ENCODE measurements at places on chromosomes 2 and 18.
A peak's percentile ranks its signal among the peaks of the same experiment; 100 is the strongest.

DNA sequence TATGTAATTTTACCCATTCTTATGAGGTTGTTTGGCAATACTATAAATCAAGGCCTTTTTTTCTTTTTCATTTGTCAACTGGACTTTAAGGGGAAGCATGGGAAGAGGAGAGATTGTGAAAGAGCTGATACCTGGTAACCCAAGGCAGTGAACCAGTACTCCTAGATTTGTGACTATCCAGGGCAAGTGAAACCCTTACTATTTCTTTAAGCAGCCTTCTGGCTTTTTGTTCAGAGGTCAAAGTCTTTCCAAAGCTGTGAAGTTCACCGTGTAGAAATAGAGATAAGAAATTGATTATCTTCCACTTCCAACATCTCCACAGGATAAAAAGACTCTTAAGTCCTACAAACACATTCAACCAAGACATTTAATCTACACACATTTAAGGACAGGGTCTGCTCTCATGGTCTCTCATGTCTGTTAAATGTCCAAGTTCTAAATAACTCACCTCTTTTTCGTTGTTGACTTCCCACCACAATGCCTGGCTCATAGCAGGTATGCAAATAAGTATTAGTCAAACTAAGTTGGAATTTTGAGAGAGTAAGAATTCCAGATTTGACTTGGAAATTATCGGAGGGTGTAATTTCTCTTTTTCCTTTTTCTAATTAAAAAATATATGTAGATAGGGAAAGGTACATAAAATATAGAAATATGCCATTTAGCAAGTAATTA, 485.8 kb downstream of the STK39 start:
- no peak for DNase-seq

- DNase-seq = no peak
Observed at GRCh38 chr2:146579147-146579930, 1265.5 kb upstream of the ACVR2A start.

GRCh38 chr2:125516496-125517109, 1139.4 kb upstream of the GYPC start:
- no peak for DNase-seq

- DNase-seq = no peak
Observed at GRCh38 chr2:219400562-219400961, 12.8 kb upstream of the DNPEP start.

- DNase-seq = peak; percentile 65
Observed at GRCh38 chr2:218885981-218886947, 5.6 kb downstream of the WNT10A start.

DNA sequence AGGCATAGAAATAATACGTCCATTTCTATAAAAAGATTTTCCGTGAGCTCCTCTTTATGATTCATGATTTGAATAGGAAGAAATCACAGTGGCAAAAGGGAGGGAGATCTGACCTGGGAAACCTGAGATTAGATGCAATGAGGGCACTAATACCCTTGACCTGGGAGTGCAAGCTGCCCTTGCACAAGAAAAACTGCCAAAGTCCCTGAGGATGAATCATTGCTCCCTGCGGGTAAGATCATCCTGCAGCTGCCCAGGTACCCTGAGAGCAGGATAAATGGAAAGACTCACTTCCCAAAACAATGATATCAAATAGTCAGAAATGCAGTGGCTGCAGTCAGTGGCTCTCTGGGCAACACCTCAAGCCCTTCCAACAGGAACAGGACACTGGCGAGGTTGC, 11.6 kb downstream of the FHL2 start:
- DNase-seq = no peak

DNA sequence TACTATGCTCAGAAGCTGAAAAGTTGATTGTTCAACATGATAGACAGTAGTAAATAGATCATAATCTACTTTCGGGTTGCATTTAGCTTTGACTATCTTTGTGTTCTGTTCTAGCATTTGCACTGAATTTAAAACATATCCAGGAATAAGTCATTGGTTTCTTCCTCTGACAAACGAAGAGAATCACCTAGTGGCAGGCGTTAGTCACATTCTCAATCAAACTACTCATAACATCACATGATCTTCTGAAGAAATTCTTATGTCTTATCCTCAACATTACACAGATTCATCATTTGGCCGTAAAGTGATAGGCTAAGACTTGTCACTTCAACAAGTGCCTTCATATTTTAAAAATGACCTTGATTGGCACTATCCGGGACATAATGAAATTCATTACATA, 63.6 kb upstream of the TTC21B start:
- DNase-seq = no peak

DNA sequence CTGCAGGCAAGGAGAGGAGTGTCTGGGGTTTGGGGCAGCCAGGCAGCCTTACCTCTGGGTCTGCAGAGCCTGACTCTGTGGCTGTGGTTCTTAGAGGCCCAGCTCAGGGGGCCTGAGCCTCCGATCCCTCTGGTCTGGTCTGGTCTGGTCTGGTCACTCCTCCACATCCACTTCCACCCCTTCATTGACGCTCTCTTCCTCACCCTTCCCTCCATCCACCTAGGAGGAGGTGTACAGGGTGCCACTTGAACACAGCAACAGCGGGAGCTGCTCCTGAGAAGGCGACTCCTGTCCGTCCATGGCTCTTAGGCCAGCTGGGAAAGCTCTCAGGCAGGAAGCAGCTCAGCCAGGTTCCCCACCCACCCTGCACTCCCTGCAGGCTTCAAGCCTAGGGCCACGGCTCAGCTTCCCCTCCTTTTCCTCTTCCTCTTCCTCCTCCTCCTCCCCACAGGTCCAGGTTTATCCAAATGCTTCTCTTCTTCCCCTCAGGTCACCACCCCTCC, 16.9 kb downstream of the GPR55 start:
- no peak for DNase-seq

DNA sequence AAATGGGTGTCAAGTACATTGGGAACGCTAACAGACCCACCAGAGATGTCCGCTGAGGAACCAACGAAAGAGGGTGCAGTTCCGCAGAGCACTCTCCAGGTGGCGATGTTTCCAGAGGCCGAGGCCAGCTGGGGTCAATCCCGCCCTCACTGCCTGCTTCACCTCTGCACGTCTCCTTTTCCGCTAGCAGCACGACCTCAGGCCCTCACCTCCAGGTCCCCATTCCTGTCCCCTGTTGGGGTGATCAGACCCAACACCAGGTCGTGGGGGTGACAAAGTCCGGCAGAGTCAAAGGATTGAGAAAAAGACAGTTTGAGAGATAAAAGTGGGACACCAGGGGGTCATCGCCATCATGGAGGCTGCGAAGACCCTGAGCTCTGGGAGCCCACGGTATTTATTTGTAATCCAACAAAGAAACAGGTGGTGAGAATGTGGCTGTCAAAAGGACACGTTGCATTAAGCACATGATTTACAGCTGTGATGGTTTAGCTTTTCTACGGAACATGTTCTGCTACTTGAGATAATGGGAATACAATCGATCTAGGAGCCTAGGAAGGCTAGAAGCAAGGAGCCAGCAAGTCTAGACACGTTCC, 27.3 kb downstream of the ZAP70 start:
- DNase-seq = peak; percentile 91

DNA sequence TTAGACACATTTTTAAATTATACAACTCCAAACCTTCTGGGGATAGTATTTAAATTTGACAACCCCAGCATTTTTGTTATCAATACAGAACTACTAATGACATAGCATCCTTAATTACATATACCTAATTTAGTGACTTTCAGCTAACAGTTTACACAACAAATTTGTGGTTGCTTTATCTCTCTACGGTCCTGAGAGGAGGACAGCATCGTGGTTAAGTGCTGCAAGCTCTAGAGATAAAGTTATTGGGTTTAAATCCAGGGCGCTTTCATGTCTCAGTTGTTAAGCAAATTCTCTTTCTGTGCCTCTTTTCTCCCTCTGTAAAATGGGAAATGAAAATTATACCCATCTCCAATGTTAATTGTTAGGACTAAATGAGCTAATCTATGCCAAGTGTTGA, 129.3 kb downstream of the METTL4 start:
- no peak for DNase-seq

DNA sequence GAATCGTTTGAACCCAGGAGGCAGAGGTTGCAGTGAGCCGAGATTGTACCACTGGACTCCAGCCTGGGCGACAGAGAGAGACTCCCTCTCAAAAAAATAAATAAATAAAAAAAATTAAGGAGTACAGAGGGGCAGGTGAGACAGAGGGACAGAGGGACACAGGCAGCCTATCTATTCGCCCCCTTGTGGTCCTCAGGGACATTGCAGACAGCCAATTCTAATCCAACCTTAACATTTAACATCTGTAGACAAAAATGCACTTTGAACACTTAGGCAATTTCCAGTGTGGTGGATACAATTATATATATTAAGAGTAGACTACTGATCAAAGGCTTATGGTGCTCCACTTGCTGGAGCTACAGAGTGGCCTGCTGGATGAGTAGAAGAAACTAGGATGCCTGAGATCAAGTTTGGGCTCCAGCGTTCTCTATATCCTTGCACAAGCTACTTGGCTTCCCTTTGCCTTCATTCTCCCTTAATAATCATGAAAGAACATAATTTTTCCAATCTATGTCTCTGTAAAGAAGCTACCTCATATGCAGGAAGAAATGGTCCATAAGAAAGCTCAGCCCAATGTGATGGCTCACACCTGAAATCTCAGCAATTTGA, 8.2 kb upstream of the SMARCAL1 start:
- DNase-seq = no peak

GRCh38 chr2:48315896-48316194, 214.1 kb upstream of the STON1 start:
- DNase-seq = no peak

GRCh38 chr18:78612801-78613200, 366.8 kb upstream of the SALL3 start:
- DNase-seq = no peak

GRCh38 chr18:39846265-39846664, 2108.8 kb upstream of the PIK3C3 start:
- no peak for DNase-seq

- no peak for DNase-seq
Observed at GRCh38 chr2:148022351-148022750, 1.5 kb downstream of the MBD5 start.

DNA sequence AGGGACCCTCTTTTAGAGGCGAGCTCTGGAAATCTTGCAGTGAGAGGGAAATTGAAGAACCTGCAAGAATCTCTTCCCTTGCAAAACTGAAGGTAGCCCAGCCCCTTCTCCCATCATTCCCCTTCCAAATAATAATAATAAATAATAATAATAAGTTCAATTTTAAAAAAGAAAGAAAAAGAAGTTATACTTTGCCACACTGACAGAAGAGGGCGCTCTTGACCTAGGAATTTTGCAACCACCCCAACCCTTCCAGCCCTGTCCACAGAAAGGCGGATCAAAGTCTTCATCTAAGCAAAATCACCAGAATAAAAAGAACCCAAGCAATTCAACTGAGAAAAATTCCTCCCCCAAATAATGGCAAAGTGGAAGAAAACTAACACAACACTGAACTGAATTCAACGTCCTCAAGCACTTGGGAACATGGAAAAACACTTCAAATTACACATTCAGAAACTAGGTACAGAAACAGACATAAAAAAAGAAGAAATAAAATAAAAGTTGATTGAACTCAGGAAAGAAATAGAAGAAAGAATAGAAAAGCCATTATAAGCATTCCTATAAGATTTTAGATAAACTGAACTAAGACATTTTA, 98.9 kb upstream of the GLS start:
- peak; percentile 25 for DNase-seq

DNA sequence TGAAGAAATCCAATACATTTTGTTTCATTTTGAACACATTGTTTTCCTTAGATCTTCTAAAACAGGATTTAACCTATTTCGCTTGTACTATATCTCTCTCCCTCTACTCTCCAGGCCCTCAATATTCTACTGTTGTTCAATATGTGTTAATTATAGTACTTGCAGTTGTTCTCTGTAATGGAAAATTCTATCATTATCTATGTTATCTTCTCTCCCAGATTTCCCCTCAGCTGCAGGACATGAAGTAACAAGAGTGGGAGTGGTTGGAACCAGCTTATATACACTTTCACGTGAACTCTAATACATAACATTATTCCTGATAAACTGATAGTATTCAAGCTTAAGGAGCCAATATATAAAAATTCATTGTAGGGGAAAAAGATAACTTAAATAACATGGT, 7.0 kb upstream of the STRN start:
- DNase-seq = no peak

- no peak for DNase-seq
Observed at GRCh38 chr2:98498703-98499440, 54.2 kb downstream of the INPP4A start.

GRCh38 chr2:86140969-86141392, 34.9 kb downstream of the PTCD3 start:
- DNase-seq = no peak

DNA sequence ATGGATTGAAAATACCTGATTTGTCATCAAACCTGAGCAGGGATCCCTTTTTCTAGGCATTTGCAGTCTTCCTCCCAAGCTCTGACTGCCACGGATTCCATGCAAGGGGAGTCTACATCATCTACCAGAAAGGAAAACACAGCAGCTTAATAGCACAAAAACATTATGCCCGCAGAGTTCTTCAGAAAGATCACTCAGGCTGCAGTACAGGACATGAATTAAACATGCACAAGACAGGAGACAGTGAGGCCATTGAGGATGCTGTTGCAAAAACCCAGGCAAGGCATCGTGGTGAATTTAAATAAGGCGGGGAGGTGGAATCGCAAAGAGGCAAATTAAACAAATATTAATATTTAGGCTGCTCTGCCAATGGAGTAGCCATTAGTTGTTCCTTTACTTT, 88.5 kb downstream of the MRPS9 start:
- DNase-seq = no peak

DNA sequence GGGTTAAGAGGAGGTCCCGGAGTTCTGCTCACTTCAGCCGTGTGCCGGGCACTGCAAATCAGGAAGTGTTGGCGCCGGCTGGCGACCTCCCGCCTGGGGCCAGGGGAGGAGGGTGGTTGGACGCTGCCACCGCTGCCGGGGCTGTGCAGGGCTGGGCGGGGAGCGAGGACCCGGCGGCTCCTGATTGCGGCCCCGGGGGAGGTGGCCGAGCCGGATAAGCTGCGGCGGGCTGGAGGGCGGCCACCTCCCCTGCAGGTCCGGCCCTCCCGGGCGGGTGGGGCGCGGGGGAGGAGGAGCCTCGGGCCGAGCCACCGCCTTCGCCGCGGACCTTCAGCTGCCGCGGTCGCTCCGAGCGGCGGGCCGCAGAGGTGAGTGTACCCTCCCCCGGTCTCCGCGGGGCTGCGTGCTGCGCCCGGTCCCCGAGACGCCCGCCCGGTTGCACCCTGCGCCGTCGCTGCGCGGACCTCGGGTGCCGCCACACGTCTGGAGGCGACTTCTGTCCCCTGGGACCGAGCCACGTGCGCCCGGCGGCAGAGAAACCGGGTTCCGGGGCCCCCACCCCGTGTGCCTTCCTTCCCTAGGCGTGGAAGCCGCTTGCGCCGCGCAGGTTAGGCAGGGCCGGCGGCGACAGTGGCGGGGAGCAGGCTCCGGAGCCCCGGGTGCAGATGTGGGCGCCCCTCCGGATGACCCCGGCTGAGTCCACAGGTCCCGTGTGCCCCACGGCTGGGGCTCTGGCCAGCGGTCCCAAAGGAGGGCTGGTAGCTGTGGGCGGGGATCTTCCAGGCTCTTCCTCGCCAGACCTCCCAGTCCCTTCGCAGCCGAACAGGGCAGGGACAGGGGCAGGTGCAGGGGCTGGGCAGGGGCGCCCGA, at the start of gene STEAP3:
TSS of gene STEAP3 (plus strand) at position 314 of the 870 bp plus-strand sequence. CDS start 7,179 bp downstream, outside the sequence.
- DNase-seq = peak; percentile 79
